Stimulated activated CD4-positive, alpha-beta T cell treated with anti-CD3 and anti-CD28 coated beads, Interleukin-4, amount 100 ng/mL, for 24 hours (primary cell): ENCODE measurements at places on chromosomes 1 and 21.

DNA sequence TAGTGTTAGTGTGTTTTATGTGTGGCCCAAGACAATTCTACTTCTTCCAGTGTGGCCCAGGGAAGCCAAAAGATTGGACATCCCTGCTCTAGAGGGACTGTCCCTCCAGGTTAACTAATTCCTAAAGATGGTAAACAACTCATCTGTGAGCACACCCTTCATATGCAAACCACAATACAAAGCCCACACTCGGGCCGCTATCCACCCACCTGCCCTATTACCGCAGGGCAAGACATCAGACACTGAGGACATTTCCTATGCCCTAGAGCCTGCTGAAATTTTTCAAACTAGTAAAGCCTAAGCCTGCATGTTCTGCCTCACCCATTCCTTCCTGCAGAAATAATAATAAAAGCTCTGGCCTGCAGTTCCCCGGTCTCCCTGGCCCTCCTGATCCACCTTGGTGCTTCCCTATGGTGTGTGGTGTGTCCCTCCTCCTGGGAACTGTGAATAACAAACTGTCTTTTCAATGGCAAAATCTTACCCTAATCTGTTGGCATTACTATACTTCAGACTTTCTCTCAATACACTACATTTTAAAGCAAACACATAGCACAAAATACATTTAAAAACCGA, 39.3 kb upstream of the NTPCR start:
- no peak for DNase-seq

DNA sequence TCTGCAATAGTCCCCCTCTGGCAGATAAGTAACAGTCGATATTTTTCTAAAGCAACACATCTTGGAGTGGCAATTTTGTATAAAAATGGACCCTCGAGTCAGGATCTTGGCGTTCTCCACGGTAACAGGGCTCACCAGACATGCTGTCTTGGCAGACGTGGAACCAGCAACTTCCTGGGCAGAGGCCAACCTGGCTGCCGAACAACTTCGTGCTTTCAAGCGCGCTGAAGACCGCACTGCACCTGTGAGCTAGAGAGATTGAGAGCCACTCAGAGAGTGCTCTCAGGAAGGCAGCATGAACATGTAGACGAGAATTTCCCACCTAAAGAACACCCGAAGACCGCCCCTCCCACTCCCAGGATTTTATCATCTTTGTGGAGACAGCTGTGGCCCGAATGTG, 7.3 kb downstream of the C1orf174 start:
- DNase-seq, result no peak

DNA sequence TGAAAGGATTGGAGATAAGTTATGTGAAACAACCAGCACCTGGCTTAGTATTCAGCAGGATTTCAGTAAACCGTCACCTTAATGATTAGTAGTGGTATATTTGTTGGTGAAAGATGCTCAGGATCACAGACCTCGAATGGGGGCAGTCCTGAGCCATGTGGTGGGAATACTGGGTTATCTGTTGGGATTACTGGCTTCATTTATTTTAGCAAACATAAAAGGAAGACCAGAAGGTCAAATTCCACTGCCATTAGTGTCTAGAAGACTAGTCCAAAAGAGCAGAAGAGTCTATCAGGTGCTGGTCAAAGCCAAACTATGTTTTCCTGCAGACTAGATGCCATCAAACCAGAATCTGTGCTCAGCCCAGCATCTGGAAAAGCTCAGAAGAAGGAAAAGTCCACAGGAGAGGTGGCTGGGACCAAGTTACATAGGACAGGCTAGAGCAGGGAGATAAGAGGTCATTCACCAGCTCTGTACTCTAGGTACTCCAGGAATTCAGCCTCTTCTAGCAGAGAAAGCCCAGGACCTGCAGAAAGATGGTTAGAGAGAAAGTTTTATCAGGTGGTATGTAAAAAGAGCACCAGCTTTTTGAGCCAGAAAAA, 343.4 kb downstream of the PLPP3 start:
- no peak for DNase-seq

- no peak for DNase-seq
These were observed 14.4 kb downstream of the NOC2L start for GRCh38 chr1:944341-945325.

DNA sequence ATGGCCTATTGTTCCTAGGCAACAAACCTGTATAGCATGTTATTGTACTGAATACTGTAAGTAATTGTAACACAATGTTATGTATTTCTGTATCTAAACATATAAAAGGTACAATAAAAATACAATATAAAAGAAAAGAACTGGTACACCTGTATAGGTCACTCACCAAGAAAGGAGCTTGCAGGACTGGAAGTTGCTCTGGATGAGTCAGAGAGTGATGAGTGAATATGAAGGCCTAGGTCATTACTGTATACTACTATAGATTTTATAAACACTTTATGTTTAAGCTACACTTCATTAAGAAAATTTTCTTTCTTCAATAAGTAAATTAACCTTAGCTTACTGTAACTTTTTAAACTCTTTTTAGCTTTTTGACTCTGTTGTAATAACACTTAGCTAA, 559.9 kb downstream of the PLPP3 start:
- no peak for DNase-seq

- DNase-seq, result no peak
These were observed 92.7 kb upstream of the LRRC7 start for GRCh38 chr1:69475021-69475420.

DNA sequence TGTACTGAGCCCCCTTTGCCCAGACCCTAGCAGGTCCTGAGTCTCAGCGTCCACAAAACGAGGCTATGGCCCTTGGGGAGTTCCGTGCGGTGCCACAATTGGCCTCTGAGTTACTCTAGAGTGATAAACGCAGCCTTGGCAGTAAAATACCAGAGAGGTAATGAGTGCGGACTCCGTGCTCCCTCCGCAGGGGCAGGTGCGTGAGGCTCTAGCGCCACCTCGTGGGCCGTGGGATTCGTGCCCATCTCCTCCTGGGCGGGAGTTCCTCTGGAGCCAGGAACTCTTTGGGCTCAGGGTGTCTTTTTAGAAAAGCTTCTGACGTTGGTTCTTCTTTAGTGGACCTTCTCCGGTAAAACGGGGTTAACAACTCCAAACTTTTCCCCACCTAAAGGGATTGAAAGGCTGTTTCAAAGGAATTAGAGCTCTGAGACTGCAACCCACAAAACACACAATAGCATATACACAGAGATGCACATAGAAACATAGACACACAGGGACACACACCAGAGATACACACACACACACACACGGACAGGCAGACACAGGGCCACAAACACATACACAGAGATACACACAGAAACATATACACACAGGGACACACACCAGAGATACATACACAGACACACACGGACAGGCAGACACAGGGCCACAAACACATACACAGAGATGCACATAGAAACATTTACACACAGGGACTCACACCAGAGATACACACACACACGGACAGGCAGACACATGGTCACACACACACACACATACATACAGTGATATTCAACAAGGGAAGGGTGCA, 99.4 kb downstream of the KCNJ15 start:
- DNase-seq, result peak; percentile 80

DNA sequence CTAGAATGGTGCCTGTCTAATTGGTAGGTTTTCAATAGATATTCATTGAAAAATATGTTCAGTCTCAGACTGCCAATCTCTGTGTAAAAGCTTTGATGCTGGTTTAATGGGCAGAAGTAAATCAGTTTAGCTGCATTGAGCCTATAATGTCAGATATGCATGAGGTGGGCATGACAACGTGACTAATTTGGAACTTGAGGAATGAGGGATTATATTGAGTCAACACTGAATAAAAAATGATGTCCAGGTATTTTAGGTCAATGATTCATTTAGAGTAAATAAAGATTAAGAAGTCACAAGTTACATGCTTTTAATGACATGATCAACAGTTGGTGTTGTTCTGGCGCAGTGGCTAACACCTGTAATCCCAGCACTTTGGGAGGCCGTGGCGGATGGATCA, 3.0 kb downstream of the WDR3 start:
- DNase-seq, result no peak

GRCh38 chr1:62097464-62097863, 97.2 kb upstream of the L1TD1 start:
- DNase-seq, result no peak

DNA sequence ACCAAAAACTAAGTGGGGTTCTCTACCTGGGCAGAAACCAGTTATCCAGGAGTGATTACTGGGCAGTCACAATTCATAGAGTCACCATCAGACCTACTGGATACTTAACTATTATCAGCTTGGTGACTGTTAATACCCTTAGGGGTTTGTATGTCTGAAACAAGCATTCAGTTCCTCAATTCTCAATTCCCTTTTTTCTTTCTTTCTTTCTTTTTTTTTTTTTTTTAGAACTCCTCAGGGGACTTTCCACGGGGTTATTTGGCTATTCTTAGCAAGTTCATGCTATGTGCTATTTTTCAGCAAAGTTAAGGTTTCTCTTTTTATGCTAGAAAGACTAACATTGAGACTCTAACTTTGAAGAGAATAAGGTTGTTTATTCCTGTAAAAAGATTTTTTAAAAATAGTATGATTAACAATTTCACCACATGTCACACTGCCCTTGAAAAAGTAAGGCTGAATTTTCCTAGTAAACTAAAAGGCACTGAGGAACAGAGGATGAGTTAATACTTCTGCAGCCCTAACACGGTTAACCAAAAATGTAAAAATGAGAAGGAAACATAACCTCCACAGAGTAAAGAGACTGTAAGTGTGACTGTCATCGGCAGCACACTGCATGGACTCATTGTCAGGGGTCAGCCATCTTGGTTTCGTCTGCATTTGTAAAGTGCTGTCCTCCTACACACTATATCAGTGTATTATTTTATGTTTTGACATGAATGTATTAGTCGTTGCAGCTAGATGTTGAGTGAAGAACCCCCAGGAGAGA, 310.2 kb downstream of the NTNG1 start:
- no peak for DNase-seq

DNA sequence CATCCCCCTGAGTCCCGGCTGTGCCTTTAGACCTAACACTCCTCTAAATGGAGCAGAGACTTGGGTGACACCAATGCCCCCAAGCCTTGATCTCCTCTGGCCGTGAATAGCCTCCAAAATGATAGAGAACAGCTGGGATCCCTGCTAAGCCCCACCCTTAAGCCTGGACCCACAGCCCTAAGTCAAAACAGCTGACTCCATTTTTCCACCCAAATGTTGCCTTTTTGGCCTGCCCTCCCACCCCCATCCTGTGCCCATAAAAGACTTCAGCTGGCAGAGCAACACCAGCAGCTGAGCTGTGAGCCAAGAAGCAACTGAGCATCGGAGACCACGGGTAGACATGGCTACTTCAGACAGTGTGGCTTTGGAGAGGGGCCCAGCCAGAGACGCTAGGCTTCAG, 420.8 kb downstream of the NPHP4 start:
- no peak for DNase-seq

- no peak for DNase-seq
These were observed 36.2 kb downstream of the PTP4A2 start for GRCh38 chr1:31901838-31902509.
